EL (cell line): ENCODE measurements at places on chromosomes 3 and 15.

DNA sequence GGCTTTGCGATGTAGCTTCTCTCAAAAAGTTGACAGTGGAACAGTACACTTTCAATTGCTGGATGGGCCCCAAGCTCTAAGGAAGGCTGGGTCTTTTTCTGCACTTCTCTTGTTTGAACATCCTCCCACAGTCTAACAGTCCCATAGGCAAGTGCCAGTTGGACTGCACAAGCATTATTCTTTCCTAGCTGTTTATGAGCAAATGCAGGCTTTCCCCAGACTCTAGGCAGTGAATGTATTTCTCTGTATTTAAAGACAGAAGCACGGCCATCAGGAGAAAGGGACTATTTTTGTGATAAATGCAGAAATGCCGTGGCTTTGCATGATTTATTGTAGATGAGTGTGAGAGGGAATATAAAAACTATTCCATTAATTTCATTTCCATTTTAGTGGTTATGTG lies 539.3 kb upstream of the LMCD1 start:
- no peak for DNase-seq

- DNase-seq = no peak
Measured at GRCh38 chr15:26665957-26666791, 106.7 kb downstream of the GABRB3 start.

DNA sequence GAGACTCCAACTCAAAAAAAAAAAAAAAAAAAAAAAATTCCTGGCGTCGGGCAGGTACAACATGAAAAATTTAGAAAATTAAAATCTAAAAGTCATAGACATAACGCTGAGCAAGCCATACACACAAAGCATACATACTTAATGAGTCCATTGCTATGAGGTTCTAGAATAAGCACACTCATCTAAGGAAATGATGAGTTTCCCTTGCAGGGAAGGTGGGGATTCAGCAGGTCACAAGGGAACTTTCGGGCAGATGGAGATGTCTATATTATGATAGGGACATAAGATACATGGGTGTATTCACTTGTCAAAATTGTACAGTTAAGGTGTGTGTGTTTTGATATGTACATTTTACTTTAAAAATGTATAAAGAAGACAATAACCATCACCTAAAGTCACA lies 120.2 kb upstream of the LIPC start:
- no peak for DNase-seq

DNA sequence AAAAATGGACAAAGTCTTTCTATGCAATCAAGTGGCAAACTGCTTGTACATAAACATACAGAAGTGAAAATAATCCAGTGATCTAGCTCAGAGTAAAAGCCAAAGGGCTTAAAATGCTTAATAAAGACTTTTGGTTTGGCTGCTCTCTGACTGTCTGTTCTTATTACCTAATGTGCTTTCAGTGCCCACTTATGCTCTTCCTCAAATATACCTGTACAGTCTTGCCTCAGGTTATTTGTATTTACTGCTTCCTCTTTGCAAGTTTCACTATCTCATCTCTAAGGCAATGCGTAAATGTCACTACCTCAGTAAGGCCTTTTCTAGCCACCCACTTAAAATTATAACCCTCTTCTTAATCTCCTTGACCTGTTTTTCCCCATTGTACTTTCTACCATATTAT lies 171.8 kb downstream of the EPHA6 start:
- no peak for DNase-seq

DNA sequence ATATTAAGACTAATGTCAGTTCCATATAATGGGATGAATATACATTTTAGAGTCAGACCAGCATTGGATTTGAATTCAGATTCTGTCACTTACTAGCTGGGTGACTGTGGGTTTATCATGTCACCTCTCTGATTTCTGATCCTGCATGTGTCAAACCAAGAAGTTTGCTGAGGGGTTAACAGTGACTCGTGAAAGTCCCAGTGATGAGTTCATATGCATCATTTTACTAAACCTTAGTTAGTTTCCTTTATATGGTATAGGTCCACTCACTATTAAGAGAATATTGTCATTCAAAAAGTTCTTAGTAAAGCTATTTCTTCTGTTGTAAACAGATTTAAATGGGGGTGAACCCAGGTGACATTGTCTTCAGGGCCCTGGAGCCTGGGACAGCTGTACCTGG lies 102.3 kb downstream of the ZNF621 start:
- no peak for DNase-seq

DNA sequence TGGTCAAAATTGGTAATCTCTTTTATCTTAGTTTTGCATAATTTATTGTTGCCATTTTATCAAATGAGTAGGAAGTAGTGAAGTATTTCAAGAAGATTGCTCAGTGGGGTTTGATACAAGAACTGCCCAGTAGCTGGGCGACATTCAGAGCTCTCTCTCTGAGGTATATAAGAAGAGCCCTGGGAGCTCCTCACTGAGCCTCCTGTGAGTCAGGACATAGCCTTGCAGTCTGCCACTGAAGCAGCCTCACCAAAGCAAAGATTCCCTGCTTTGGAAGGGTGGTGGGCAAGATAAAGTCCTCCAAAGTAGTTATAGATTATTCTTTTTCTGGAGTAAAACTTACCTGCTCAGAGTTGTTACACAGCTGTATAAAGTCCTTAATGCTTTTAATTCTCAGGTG lies 26.1 kb downstream of the SKIL start:
- DNase-seq = peak; percentile 42

DNA sequence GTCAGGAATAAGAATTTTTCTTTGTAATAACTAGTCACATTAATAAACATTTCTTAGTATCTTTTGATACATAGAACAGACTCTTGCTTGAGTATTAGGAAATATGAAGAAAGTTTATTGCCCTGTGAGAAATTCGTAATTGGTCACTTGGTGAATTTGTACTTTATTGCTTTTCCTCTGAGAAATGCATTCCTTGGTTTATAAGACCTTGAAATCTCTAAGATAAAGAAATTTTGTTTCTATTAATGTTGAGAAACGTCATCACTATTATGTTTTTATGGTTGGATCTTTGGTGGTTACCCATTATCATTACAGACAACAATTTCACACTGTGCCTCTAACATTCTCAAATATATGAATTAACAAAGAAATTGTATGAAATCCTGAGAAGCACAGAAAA lies 652.0 kb upstream of the NECTIN3 start:
- DNase-seq = peak; percentile 55

DNA sequence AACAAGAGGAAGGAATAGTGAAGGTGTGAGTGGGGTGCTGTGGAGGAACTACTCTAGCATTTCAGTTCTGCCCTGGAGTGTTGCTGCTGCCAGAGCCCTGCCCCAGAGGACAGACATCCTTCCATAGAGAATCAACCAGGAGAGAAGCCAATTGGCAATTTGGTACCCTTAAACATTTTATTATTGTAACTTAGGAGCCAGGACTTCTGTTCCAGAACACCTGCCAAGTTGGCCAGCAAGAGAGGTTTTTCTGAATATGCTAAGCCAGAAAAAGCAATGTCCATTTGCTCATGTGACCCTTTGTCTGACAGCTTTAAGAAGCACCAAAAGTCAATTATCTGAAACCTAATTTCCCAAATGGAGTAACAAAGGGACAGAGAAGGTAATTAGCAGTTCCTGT lies 264.9 kb downstream of the MEX3B start:
- DNase-seq = no peak

DNA sequence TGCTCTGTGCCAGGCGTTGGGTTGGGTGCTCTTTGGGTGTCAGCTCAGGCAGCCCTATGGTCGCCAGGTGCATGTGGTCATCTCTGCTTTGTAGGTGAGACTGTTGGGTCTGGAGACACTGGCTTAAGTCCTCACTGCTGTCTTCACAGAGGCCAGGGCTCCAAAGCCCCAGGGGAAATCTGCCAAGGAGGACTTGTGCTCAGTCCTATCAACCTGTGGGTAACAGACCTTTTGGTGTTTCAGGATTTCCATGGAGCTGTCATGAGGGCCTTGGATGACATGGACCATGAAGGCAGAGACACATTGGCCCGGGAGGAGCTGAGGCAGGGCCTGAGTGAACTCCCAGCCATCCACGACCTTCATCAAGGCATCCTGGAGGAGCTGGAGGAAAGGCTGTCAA lies 50.1 kb upstream of the NR2C2 start:
- no peak for DNase-seq

DNA sequence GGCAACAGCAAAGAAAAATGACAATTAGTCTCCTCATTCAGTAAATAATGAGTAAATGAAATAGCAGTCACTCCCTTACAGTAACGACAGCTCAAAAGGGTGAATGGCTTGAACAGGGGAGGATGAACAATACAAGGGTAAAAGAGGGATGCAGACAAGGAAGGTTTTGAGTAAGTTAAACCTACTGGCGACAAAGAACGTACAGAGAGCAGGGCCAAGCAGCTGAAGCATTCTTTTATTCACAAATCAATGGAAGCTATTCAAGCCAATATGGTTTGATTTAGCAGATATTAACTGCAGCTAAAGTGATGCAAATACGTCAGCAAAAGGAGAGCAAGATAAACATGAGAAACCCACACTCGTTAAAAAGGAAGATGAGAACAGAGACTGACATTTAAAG lies 90.7 kb upstream of the ICE2 start:
- no peak for DNase-seq

DNA sequence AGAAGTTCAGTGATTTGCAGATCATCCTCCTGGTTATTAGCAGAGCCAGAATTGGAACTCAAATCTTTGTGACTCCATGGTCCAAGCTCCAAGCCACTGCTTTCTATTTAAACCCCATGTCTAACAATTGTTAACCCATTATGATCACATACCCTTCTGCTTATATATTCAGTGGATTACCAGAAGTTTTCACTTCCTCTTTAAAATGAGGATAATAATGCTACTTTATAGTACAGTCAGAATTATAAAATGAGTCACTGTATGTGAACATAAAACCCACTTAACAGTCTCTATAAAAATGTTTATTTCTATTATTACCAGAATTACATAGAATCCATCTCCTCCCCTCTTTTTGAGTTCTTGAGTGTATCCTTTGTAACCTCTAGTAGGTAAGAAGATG lies 550.7 kb upstream of the DPPA4 start:
- no peak for DNase-seq
